ENCODE measurements at places on chromosomes 16 and 17.

DNA sequence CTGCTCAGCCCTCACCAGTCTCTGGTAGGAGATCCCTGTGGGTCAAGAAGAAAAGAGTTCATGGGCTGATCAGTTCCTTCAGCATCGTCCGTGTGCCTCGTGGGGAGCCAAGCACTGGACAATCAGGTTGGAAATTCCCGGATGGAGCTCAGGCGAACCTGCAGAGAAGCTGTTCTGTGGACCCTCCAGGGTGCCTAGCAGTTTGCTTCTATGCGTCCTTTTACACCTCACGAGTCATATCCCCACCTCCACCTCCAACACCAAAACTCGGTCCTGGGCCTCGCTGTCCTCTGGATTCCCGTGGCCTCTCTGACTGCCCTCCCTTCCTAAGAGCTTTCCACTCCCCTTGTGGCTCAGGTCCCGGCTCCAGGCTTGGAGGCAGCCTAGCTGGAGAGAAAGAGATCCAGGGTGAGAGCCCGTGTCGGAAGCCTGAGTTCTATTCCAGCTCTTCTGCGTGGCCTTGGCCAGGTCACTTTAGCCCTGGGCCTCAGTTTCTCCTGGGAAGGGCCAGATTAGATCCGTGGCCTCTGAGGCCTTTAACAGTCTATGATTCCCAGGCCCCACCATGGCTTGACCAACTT lies 26.2 kb upstream of the PIK3R6 start:
- DNase-seq = peak; percentile 7

DNA sequence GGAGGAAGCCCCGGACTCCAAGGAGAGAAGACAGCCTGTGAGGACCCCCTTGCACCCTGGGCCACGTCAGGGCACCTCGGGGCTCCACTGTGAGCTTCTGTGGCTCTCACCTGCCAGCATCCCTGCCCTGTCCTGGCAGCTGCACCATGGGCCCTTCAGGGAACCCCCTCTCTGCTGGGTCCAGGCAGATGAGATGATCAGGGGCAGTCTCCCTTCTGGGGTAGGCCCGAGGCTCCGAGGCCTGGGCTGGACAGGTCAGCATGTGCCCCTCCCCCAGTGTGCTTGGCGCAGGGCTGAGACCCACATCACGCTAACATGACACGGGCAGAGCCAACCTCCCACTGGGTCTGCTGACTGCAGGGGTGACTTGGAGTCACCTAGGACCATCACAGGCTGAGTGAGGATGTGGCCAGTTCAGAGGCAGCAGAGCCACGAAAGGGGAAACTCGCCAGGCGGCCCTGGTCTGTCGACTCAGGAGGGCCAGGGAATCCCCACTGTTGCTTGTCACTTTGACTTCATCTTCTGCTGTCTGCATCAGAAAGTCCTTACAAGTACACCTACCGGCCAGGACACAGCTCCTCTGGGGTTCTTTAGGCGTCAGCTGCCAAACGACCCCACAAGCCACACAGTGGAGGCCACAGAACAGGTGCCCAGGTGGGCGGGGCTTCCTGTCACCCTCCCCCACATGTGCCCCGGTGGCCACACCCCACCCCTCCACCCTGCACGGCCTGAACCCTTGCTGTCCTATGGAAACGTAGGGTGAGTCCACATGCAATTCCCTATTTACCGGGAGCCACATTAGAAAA lies 2.2 kb downstream of the GALNS start:
- DNase-seq = no peak

- DNase-seq = no peak
Observed at GRCh38 chr17:35898283-35899070, 18.3 kb upstream of the CCL5 start.

GRCh38 chr17:70053241-70054234 lies 21.5 kb upstream of the KCNJ16 start:
- no peak for DNase-seq

- no peak for DNase-seq
Observed at GRCh38 chr17:28864991-28865849, 10.4 kb downstream of the ERAL1 start.

DNA sequence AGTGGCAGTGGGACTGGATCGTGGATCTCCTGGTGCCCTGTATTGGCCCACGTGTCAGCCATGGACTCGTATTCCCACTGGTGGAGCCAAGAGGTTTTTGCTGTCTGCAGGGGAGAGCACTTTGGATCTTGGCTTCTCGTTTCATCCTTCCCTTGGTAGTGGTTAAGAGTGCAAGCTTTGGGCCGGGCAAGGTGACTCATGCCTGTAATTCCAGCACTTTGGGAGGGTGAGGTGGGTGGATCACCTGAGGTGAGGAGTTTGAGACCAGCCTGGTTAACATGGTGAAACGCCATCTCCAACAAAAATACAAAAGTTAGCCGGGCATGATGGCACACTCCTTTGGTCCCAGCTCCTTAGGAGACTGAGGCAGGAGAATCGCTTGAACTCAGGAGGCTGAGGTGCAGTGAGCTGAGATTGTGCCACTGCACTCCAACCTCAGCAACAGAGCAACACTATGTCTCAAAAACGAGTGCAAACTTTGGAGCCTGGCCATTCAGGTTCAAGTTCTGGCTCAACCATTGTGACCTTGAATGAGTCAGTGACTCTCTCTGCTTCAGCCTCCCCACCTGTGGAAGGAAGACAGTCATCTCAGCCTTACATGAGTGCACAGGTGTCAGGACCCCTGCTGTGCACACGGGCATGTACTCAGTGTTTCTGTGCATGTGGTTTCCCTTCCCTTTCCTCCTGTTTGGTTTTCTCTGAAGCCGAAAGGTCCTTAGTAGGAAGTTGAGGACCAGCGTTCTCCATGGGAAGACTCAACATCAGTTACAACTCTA lies 57.4 kb downstream of the PLCG2 start:
- DNase-seq = no peak

- no peak for DNase-seq
Observed at GRCh38 chr16:52492789-52493357, 54.1 kb downstream of the TOX3 start.

DNA sequence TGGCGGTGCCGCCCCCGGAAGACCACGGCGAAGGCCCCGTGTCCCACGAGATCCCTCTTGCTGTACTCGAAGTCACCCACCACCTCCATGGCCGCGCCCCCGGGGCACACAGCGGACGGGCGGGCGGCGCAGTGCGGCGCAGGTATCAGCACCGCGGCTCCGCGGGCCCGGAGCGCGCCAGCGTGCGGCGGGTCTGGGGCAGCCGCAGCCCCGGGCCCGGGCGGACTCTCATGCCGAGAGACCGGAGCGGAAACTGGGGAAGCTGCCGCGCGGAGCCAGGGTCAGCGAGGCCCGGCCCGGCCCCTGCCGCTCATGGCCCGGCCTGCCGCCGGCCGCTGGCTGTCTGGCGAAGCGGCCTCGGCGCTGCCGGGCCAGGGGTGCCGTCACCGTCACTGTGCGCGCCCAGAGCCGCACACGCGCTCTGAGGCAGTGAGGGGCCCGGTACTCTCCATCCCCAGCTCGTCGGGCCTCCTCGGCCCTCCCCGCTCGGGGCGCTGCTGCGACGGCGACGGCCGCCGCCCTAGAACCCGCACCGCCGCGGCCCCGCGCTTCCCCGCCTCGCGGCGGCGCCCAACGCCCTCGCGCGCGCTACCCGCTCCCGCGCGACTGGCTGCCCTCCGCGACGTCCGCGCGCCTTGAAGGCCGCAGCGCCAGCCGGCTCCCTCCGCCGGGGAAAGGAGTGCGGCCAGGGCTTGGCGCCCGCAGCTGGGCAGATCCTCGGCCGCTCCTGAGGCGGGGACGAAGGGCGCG lies at the start of gene ULK2:
ULK2 (minus strand) TSS at position 608 of the 750 bp plus-strand sequence; CDS start at position 89, 519 bp downstream.
- DNase-seq = peak; percentile 74

DNA sequence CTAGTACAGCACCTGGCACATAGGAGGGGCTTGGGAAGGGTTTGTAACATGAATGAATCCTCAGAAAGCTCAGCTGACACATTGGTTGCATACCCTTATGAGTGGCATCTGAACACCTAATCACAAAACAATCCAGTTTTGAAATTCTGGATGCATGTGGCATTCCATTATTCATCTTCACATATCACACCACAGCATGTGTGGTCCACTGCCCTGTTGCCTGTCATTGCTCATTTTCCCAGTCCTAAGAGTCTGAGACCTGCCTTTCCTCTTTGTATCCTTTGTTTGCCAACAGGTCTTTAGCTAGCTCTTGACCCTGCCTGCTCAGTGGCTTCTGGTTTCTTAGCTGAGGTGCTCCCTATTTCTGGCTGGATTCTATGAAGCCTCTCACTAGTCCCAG lies 170.8 kb upstream of the ASIC2 start:
- DNase-seq = no peak

DNA sequence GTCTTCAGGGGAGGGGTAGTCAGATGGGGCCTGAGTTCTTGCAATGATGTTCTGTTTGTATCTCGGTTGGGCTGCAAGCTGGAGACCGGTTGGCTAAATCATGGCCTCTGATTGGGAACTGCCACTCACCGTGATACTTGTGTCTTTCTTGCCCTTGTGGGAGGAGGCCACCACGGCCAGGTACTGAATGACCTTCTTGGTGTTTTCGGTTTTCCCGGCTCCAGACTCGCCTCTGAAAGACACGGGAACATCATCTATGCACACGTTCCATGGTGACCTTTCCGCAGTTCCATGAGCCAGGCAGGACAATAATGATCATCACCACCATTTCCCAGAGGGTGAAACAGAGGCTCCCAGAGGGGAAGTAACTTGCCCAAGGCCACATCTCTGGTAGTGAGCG lies 70.3 kb downstream of the MYH11 start:
- DNase-seq = no peak

GRCh38 chr16:7303052-7303610 lies 29.5 kb upstream of the RBFOX1 start:
- peak; percentile 33 for DNase-seq

DNA sequence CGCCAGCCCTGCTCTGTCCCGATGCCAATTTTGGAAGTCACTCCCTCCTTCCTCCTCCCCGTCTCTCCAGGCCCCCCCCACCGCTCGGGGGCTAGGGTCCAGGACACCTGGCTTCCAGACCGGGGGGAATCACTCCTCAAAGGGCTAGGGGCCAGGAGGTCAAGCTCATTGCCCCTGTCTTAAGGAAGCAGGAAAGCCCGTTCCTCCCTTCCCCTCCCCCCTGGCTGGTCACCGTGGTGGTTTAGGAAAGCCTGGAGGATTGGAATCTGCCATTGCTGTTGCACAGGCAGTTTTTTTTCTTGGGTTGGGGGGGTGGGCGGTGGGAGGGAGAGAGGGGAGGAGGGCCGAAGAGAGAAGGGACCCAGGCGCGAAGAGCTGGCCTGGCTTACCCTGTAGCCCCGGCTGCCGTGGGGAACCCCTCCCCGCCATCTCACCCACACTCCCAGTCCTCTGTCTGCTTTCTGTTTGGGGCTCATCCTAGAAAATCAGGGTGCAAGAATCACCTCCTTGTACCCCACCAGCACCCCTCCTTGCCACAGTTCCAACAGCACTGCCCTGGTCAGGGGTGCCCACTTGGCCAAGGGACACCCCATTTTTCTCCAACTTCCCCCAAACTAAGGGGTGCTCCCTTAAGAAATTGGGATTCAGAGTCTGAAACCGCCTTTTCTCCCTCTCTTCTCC lies 2.9 kb upstream of the BCL6B start:
- DNase-seq = peak; percentile 78

GRCh38 chr17:77266213-77266612 lies 125.4 kb downstream of the SEC14L1 start:
- no peak for DNase-seq

GRCh38 chr16:21645261-21645721 lies 7.1 kb downstream of the IGSF6 start:
- DNase-seq = no peak

GRCh38 chr17:44547625-44548267 lies 9.5 kb upstream of the FZD2 start:
- peak; percentile 77 for DNase-seq

GRCh38 chr16:85401917-85402766 lies 211.0 kb upstream of the GSE1 start:
- DNase-seq = no peak

- peak; percentile 15 for DNase-seq
Observed at GRCh38 chr17:83191388-83192160, 112.2 kb downstream of the METRNL start.

GRCh38 chr17:11506635-11507034 lies 91.6 kb upstream of the DNAH9 start:
- peak; percentile 44 for DNase-seq

GRCh38 chr16:73337373-73338296 lies 289.7 kb upstream of the ZFHX3 start:
- DNase-seq = no peak

DNA sequence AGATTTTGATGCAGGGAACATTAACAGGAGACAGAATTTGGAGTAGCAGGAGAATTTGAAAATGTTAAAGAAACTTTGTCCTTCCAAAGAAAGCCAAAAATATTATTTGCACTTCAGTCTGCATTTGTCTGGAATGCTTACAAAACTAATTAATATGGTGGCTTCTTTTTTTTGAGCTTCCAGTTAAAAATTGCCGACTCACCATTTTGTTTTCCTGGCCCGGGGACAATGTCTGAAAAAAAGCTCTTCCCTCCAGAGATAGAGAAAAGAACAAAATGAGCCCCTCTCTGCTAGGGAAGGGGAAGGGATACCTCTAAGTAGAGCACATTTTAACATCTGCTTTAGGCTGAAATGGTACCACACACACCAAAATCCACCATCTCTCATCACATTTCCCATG lies 360.8 kb downstream of the SOX9 start:
- no peak for DNase-seq

DNA sequence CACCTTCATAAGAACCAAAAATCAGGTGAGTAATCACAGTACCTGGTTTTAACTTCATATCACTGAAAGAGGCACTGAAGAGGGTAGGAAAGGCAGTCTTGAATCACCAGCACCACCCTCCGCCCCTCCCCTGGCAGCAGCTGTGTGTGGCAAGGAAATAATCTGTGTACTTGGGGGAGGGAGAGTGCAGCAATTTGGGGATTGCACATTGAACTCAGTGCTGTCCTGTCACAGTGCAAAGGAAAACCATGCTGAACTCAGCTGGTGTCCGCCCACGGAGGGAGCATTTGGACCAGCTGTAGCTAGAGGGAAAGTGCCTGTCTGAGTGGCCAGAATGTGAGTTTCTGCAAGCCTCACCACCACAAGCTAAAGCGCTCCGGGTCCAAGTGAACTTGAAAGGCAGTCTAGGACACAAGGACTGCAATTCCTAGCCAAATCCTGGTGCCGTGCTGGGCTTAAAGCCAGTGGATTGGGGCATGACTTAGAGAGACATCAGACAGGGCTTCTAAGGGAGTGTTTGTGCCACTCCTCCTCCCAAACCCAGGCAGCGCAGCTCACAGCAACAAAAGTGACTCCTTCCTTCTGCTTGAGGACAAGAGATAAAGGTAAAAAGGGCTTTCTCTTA lies 39.7 kb upstream of the ALDH3A1 start:
- no peak for DNase-seq
